ENCODE measurements at places on chromosomes 6 and 20.

DNA sequence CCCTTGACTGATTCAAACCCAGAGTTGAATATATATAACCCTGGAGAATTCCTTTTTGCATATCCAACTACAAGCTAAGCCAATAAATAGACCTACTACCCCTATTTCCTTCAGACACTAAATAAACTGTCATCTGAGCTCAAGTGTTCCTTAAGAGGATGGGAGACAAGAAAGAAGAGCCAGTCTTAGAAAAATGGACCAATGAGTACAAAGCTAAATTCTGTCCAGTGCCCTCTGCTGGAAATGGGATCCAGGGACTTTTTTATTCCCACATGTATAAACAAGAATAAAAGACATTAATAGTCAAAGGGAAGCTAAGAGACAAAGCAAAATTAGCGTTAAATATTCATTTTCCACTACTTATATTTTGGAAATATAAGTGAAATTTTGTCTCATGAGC, 4.8 kb downstream of the PPP1R10 start:
- DNase-seq: no peak

DNA sequence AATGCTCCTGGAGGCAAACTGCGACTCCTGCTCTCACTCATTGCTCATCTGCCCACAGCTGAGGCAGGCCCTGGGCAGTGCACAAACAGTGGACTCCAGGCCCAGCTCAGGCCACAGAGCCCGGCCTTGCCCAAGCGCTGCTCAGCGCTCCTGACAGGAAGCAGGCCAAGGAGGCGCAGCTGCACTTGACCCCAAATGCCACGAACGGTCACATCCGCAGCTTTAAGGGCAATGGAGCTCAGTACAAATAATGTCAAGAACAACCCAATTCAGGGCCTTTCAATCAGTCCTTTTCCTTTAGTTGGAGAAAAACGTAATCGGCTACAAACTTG, 33.8 kb downstream of the RRBP1 start:
- no peak for DNase-seq

DNA sequence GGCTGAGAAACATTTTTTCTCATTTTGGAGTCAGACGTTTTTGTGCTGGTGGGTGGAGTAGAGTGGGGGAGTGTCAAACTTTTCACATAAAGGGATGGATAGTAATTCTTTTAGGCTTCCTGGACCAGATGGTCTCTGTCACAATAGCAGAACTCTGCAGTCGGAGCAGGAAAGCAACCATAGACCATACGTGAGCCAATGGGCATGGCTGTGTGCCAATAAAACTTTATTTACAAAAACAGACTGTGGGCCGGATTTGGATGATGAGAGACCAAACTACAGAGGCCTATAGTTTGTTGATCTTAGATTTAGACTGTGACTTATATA, 70.8 kb upstream of the SLC22A23 start:
- no peak for DNase-seq

DNA sequence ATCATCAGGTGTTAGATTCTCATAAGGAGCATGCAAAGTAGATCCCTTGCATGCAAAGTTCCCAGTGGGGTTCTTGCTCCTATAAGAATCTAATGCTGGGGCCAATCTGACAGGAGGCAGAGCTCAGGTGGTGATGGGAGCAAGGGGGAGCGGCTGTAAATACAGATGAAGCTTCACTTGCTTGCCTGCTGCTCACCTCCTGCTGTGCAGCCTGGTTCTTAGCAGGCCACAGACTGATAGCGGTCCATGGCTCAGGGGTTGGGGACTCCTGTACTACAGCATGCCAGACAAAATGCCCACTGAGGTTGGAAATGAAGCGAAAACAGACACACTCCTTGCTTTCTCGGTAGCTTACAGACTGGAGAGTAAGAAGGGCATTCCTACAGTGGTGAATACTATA, 386.8 kb downstream of the PLCB1 start:
- no peak for DNase-seq

GRCh38 chr6:90940812-90941481, 354.1 kb upstream of the MAP3K7 start:
- DNase-seq: no peak

DNA sequence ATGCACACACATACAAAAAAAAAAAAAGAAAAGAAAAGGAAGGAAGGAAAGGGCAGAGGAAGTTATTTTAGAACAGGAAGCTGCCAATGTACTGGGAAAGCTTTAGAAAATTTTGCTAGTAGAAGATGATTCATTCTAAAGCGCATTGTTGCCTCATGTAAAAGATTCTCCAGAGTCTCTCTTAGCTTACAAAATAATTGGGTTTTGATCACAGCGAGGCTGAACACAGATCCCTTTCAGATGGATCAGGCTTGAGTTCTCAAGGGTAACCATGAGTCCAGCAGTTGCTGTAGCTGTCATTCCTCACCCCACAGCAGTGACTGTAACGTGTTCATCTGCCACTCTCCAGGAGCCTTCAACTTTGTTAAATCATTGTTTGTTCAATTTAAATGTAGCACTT, 81.9 kb downstream of the PHACTR2 start:
- DNase-seq: no peak

DNA sequence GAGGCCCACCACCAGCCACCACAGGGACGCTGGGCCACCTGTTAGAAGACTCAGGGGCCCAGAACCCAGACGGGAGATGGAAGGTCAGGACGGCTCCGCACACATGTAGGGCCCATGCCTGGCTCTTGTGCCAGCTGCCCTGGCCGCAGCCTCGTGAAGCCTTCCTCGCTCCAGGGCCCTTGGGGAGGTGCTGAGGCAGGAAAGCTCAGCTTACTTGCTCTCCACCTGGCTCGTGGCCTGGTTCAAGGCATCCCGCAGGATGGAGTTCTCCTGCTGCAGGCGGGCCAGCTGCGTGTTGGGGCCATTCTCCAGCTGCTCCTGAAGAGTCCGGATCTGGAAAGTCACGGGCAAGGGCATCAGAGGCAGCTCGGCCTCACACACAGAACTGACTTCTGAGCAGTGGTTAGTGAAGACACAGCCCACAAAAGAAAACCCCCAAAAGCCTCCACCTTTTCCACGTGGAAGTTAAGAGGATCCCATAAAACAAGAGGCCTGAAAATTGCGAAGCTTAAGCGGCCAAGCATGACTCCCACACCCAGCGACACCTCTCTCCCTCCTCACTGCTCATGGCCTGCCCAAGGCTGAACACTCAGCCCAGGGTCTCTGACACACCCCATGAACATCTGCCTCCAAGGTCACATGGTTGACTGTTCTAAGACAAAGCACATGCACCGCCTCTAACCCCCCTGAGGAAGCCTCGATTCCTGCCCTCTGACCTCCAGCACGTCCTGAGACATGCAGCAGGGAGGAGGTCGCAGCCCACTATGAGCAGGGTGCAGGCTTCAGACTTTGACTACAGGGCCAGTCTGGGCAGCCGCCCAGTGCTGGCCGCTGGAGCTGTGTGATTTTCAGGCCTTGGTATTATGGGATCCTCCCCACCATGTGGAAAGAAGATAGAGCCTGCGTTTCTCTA, 46.5 kb downstream of the RRBP1 start:
- no peak for DNase-seq

Measured in activated CD4-positive, CD25-positive, alpha-beta regulatory T cell (primary cell).